ENCODE measurements at places on chromosomes 11 and 22.

DNA sequence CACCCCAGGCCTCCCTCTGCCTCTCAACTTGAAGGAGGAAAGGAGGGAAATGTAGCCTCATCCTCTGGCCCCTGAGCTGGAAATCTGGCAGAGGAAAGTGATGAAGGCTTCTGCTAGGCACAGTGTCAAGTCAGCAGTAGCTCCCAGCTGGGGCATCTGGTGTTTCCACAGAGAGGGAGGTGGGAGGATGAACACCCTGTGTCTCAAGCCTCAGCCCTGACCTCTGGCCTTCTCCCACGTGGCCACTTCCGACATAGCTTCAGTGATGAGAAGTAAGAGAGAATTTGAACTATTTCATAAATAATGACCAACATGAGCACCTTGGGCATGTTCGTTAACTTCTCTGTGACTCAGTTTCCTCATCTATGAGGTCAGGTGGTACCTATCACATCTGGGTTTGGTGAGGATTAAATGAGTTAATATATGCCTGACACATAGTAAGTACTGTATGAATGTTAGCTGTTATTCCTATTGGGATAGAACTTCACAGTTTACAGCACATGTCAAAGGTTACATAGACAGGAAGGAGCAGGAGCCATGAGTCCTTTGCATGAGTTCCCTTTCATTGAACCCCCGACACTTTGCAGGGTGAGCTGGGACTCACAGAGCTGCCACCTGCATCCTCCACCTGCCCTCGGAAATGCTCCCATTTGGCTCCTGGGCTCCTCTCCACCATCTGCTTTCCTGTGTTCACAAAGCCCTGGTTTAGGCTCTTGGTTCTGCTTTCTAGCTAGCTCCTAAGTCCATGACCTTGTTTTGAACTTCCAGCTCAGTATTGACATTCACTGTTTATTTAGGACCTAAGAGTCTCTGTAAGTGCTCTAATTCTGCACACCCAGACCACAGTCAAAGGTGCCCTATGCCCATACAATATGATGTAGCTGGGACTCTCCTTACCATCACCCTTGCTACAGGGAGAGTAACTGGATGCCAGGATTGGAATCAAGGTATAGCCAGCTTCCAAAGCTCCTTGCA, 61.7 kb downstream of the CSNK2A3 start:
- no peak for DNase-seq

DNA sequence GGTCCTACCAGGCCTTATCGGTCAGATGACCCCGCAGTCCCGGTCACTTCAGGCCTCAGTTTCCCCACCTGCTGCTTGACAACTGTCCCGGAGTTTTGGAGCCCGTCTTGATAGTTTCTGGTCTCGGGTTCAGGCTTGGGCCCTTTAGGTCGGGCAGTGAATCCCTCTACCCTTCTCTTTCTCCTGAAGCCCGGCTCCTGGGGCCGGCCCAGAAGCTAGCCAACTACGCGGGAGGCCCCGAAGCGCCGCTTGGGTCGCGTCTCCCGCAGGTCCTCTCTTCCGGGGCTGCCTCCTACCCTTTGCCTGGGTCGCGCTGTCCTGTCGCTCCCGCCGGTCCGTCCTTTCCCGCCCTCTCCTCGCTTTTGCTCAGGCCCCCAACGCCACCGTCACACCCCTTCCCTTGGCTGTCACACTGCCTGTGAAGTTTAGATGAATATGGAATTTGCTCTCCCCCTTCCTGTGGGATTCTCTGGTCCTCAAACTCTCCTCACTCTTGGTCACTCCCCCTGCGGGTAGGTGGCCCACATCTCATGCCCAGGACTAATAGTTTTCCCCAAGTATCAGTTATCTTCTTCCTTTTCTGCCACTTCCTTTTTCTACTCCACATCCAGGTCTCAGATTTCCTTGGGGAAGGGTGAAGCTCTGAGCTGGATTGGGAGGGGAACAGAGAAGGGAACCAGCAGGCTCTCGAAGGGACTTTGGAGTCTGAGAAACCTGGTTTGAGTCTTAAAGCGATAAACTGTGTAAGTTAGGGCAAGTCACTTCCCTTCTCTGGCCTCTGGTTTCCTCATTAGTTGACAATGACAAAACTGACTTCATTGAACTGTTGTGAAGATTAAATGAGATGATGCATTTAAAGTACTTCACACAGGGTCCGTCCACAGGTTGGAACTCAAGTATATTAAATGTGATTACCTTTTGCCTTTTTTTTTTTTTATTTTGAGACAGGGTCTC, 790 bp downstream of the RAB1B start:
- DNase-seq = peak; percentile 33

- DNase-seq = no peak
These were observed 125.8 kb downstream of the RASSF10 start for GRCh38 chr11:13134886-13135285.

DNA sequence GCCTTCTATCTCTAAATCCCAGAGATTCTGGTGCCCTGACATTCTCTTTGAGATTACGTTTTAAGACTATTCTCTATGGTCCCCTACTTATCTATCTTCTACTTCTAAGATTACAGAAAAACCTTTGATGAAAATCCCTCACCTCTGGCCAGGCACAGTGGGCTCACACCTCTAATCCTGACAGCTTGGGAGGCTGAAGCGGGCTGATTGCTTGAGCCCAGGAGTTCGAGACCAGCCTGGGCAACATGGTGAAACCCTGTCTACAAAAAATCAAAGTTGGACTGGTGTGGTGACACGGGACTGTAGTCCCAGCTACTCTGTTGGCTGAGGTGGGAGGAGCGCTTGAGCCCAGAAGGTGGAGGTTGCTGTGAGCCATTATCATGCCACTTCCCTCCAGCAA, 14.4 kb downstream of the NUP98 start:
- no peak for DNase-seq

All from activated CD4-positive, alpha-beta T cell treated with anti-CD3 and anti-CD28 coated beads, Interleukin-2, Interleukin-6, amounts not matched to agents 100 ng/mL and 50 ng/mL, durations not matched to agents 16 hours and 8 hours (primary cell).